ENCODE measurements at places on chromosomes 3 and 15.

DNA sequence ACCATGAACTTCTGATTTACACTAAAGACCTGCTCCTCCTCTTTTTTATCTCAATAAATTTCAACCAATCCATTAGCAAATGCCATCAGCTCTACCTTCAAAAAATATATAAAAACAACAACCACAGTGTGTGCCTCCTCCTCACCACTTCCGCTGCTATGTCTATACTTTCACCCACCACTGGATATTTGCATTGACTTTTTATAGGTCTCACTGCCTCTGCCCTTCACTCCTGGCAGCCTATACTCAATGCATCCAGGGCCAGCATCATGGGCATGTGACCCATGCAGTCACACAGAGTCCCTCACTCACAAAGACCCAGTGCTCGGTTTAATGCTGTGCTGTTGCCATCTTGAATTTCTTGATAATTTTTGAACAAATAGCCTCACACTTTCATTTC, 53.5 kb upstream of the CCDC54 start:
- DNase-seq, result no peak

DNA sequence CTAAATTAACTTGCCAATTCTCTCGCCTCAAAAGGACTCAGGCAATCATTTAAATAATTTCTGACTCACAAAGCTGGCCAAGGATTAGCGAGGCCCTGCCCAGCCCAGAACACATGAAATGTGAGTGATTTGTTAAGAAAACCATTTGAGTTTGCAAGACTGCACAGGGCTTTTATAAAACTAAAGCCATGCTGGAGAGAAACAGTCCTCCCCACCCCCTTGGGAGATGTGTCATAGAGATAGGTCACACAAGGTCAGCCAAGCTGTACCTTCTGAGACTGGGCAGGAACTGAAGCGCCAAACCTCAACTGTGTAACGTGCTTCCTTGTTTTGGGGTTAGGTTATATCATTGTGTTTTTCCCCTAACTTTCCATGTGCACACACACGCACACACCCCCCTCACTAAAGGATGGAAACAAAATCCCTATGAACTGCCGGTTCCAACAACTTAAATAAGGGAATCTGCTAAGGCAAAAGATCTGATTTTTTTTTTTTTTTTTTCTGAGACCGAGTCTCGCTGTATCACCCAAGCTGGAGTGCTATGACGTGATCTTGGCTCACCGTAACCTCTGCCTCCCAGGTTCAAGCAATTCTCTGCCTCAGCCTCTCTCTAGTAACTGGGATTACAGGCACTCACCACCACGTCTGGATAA, 8.1 kb downstream of the SPATA12 start:
- DNase-seq, result peak; percentile 90

- no peak for DNase-seq
Measured at GRCh38 chr3:45807681-45808540, 11.6 kb upstream of the SLC6A20 start.

DNA sequence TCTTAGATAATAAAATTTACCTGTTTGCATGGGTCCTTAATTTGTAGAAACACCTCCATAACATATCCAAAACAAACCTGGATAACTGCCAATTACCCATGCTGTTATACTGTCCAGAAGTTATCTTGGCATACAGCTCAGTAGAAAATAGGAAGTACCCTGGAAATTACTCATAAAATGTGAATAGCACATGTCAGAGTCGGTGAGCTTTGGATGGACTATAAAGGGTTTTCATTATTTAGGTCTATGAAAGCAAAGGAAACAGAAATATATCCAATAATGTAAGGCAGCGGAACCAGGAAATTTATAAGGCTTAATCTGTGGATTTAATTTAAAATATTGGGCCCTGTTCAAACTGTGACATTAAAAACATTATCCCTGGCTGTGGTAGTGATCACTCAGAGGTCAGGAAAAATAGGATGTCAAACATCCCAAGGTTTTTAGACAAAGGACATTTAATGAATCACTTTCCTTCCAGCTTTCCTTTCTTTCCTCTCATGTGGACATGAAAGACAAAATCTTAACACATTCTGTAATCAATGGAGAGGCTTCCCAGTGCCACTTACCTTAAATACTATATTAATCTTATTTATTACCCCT, 459.0 kb upstream of the DPH6 start:
- DNase-seq, result no peak

- DNase-seq, result no peak
Measured at GRCh38 chr3:112667599-112667998, 26.7 kb upstream of the CCDC80 start.

DNA sequence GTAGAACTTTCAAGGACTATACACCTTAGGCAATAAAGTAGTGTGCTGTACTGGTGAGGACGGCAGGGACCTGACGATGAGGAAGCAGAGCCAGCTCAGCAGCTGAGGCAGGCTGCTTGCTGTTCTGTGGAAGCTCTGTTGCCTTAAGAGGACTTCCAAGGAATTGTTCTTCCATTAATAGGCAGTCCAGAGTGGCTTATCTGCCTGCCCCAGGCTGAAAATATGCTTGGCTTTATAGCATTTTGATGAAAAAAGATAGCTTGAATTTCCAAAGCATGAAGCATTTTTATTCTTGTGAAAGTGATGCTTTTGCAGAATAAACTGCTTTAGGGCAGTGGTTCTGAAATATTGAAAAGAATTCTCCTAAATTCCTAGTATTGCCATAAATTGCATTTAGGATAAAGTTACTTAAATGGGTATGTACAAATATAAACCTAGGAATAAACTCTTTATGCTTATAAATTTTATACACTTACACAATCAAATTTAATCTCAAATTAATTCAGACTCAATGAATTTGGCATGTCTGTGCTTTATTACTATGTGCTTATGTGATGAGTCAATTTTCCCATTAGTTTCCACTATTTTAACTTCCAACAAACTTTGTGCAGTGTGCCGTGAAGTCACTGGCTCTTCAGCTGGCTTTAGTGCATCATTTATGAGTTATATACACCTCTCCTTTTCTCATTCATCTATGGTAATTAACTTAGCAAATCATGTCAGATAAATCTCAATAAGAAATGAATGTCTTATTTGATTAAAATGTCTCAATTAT, 231.0 kb upstream of the RASGRP1 start:
- DNase-seq, result no peak

DNA sequence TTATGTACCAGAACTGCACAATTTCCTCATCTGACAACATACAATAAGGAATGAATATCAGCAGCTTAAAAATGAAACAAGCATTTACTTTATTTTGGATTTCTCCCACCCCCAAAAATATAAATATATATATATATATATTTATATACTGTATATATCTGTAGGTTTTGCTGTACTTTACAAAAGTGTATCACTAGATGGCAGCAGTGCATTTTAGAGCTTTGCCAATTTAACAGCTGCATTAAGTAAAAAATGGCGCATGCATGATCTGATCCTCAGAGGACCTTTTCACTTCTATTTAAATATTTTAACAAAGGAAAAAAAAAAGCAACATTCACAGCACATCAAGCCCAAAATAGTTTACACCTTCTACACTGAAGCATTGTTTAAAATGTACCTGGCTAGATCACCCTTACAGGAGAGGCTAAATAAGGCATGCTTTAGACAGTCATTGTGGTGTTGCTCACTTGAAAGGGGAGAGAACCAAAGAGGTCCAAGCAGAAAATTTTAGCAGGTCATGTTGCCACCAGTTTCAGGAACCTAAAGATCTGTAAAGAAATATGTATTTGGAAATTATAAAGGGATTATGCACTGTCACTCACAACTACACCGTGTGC, 72.6 kb downstream of the NPTN start:
- peak; percentile 78 for DNase-seq

- no peak for DNase-seq
Measured at GRCh38 chr3:116057400-116058006, 387.8 kb downstream of the LSAMP start.

DNA sequence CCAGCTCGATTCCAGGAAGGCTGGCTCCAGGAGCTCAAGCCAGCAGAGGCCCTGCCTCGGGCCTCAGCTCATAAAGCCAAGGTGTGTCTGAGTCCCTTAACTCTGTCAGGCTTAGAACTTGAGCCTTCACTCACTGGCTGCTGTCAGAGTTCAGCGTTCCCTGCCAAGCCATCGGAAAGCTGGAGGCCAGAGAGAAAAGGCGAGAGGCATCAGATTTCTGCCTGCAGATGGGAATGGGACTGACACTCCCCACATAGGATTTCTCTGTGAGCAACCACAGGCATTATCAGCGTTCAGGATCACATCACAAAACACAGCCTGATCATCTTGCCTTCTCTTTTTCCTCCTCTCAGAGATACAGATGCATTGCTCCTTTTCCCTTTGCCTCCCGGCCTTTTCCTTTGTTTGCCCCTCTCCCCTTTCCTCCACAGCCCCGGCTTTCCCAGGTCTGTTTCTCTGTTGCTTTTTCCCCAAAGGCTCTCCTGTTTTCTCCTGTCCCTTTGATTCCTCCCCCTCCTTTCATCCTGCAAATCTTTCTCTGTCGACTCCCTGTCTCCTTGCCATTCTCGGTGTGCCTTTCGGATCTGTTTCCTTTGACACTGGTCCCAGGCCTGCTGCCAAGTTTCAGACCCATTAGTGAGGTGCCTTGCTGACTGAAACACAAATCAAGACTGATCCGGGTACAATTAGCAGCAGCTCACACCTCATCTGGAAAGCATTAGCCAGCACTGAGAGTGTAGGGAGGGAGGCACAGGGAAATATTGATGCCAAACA, 44.5 kb upstream of the BOC start:
- peak; percentile 33 for DNase-seq

DNA sequence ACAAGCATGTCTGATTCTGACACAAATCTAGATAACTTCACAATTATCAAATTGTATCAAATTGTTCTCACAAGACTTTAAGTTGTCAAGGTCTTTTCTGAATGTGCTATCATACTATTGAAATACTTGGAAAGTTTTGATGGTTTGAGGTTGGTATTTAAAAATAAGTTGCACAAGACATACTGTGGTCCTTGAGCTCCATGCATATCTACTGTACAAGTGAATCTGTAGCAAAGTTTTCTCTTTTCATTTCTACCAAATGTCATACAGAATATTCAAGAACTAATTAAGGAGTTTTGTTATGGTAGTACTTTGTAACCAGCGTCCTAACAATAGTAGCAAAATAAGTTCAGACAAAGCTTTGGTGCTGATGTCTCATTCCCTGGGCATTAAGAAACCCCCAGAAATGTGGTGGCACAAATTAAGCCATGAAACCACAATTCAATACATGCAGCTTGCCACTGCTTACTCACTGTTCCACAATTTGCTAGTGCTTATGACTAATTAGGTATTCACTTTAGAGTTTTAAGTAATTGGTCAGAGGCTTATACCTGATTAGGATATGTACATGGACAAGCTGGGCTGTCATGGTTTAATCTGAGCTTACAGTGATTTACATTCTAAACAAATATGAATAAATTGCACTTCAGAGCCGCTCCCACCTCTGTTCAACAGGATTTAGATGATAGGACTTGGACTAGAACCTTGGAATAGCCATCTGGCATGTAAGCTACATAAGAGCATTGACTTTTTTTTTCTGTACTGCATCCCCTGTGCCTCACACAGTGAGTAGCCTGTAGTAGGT, 8.8 kb downstream of the TBC1D23 start:
- peak; percentile 95 for DNase-seq

DNA sequence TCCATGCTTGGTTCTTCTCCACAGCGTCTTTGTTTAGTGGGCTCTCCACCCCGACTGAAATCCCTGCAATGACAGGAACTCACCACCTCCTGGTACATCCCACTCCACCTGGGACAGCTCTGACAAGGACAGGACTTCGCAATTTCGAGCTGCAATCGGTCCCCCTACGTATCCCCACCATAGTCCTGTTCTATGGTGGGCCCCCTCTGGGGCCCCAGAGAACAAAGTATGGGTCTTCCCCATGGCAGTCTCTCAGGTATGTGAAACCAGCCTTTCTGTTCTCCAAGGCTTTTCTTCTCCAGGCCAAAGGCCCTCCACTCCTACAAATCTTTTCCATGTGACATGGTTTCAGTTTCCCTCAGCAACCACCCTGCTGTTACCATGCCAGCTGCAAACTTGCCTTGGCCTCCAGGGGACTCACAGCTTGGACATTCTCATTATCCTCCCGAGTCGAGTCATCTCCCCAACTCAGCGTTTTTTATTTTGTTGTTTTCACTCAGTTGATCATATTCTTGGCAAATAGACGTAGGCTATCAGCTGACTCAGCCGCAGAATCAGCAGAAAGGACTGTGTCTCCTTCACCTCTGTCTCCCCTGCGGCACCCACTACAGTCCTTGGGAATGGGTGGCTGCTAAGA, 233.3 kb downstream of the OPA1 start:
- peak; percentile 76 for DNase-seq

- DNase-seq, result no peak
Measured at GRCh38 chr3:65385805-65386204, 652.9 kb downstream of the MAGI1 start.

GRCh38 chr15:91193378-91193720, 93.3 kb downstream of the SV2B start:
- no peak for DNase-seq

DNA sequence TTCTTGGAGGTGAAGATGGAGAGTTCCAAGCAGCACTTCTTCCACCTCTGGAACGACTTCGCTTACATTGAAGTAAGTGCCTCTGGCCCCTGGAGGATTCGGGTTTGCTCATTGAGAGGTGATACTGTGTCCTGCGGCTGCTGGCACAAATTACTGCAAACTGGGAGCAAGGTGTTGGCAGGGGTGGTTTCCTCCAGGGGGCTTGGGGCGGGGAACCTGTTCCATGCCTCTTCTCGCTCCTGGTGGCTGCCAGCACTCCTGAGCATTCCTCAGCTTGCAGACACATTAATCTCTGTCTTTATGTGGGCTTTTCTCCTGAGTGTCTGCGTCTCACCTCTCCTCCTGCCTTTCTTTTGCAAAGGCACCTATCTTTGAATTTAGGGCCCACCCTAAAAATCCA, 47.4 kb downstream of the MESD start:
- DNase-seq, result no peak

DNA sequence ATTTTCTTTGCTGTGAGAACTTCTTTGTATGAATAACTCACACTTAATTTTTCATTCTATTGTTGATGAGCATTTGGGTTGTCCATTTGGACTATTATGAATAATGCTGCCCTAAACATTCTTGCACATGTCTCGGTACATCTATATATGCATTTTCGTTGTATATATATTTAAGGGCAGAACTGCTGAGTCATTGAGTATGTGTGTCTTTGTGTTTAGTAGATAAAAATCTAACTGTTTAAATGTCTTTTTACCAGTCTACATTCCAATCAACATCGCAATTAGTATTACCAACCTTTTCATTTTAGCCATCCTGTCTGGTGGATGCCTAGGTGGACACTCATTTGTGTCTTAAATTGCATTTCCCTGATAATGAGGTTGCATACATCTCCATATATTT, 144.4 kb downstream of the UACA start:
- DNase-seq, result no peak
